ENCODE measurements at places on chromosomes 13 and 19.

- DNase-seq, result no peak
Measured at GRCh38 chr19:44752123-44752815, 3.8 kb downstream of the BCL3 start.

DNA sequence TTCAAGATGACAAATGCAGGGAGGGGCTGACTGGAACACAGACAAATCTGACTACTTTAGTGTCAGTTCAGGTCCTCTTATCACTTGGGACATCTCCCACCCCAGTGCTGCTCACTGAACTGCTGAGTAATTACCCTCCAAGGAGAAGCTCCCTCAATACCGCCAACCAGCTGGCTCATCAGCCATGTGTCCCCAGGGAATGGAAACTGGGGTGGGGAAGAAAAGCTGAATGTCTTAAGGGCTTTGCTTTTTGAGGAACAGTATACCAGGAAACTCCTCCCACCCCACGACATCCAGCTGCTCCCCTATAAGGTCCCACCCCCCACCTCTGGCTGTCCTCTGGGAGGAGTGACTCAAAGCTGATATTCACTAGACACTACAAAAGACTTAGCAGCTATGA is 2.0 kb downstream of the ZNF823 start:
- no peak for DNase-seq

DNA sequence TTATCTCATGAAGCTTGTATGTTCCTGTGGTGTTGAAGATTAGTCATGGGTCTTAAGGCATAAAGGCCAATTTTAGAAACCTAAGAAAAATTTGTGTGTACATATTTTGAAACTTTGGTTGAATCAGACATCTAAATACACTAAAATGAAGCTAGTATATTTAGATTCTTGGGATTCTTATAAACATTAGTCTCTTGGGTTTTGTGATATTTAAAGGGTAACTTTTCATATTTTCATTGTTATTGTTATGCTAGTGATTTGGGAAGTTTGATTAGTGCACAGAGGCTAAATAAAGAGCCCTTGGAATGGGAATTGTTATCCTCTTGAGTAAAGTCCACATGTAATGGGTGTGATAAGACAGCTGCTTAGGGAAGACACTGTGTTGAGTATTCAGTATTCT is 24.5 kb downstream of the UBA2 start:
- no peak for DNase-seq

GRCh38 chr13:78401873-78402707 is 201.3 kb downstream of the POU4F1 start:
- DNase-seq, result no peak

DNA sequence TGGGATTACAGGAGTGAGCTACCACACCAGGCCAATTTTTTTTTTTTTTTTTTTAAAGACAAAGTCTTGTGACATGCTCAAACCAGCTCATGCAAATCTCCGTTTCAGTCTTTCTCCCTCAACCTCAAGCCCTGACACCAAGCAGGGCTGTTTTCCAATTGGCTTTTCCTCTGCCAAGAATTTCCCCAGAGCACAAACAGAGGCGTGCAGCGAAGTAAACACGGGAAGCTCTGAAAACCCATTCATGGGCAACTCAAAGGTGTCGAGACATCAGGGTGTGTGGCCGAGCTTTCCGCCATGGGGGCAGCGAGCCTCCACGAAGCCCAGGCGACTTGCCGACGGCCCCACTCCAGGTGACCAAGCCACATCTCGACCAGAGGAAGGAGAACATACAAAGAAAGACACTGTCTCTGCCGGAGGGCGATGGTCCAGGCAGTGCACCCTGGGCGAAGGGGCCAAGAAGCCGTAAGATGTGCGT is 70.0 kb downstream of the INSR start:
- no peak for DNase-seq

DNA sequence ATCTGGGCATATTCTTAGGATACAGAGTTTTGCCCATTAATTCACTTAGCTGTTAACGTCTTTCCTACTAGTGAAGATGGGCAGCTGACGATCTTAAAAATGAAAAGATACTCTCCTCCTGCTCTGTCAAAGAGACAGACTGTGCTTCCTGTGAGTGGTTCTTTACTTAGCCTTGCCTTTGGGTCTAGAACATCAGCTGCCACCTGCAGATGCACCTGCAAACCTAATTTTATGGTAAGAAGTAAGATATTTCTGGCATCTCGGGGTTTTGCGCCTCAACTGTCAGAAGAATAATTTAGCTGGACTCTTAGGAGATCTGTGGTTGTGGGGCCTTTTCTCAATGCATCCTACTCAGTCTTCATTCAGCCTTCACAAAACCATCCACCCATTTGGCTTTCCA is 36.2 kb downstream of the TRPC4 start:
- no peak for DNase-seq

DNA sequence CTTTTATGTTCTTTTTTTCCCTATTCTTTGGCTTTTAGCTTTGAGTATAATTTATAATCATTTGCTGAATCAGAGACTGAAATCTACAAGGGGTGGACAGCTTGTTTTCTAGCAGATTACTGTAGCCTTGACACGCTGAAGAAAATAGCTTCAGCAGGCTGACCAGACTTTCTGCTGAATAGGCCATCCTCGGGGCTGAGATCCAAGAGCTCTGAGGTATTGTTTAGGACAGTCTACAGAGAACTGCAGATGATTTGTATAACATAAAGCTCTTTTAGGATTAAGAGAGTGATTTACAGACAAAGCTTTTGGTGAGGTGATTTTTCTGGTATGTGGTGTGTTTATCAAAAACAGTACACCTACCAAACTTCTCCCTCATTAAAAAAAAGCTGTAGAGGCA is 16.8 kb downstream of the POLR1D start:
- DNase-seq, result no peak

- no peak for DNase-seq
Measured at GRCh38 chr19:45103156-45103507, 10.2 kb downstream of the PPP1R37 start.

DNA sequence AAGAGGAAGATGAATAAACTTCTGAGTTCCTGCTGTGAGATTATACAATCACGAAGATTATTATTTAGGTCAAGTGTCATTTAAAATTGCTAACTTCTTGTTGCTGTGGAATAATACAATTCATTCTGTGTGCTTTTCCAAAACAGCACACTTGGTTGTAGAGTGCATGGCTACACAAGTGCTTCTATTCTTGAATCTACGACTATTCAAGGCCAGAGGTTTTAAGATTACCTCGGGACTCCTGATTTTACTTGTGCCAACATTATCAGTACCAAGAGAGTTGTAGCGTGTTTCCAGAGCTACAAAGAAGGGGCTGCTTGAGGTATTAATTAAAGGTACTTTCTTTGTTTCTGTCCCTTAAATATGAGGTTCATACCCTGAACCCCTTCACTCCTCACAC is 234.0 kb upstream of the PCDH9 start:
- DNase-seq, result no peak

GRCh38 chr13:103859952-103860351 is 793.7 kb upstream of the SLC10A2 start:
- no peak for DNase-seq

GRCh38 chr13:39209731-39210531 is 171.7 kb downstream of the NHLRC3 start:
- DNase-seq, result no peak

DNA sequence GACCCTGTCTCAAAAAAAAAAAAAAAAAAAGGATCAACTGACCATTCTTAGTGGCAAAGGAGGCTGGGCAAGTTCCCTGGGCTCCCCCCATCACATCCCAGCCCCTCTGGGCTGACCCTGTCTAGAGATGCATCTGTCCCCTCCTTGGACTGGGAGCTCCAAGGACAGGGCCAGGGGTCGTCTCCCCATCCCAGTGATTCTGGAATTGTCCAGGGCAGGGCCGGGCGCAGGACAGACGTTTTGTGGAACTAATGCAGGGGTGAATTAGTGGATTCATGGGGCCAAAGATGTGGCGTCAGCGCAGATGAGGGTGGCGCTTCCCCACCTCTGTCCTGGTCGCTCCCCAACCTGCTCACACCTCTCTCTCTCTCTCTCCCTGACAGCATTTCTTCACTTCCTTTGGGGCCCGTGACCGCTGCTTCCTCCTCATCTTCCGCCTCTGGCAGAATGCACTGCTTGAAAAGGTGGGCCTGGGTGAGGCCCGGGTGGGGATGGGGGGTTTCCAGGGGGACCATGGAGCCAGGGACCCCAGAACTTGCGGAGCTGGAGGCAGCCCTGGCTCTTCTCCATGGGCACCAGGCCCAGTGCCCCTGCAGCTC is 11.1 kb downstream of the GRAMD1A start:
- no peak for DNase-seq

DNA sequence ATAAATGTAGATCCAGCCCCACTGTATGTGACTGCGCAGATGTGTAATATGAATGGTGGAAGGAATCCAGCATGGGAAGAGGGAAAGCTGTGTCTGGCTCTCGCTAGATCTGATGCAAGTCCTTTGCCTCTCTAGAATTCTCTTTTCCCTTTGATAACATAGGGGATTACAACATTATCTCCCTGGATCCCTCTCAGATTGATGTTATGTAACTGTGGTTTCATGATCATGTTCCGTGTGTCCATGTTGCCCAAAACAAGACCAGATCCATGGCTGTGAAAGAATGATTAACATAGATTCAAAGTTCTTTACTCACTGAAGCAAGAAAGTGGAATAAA is 184.0 kb upstream of the UBL3 start:
- no peak for DNase-seq

DNA sequence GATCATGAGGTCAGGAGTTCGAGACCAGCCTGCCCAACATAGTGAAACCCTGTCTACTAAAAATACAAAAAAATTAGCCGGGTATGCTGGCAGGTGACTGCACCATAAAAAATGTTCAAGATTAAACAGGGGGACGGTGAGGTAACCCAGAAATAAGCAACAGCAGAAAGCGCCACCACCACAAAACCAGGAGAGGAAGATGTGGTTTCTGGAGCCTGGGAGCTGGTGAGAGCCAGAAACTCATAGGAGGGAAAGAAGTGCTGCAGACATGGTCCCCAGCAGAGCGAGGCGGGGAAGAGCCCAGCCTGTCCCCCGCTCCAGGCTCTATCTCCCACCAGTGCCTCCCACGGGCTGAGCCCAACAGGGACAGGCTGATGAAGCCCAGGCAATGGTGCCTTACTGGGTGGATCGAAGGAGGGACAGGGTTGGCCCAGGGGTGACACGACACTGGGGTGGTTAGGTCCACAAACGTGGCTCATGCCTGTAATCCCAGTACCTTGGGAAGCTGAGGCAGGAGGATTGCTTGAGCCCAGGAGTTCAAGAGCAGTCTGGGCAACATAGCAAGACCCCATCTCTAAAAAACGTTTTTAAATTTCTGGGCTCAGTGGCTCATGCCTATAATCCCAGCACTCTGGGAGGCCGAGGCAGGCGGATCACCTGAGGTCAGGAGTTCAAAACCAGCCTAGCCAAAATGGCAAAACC is 19.0 kb downstream of the SPC24 start:
- no peak for DNase-seq

- DNase-seq, result no peak
Measured at GRCh38 chr13:37163641-37164265, 58.3 kb upstream of the CSNK1A1L start.

DNA sequence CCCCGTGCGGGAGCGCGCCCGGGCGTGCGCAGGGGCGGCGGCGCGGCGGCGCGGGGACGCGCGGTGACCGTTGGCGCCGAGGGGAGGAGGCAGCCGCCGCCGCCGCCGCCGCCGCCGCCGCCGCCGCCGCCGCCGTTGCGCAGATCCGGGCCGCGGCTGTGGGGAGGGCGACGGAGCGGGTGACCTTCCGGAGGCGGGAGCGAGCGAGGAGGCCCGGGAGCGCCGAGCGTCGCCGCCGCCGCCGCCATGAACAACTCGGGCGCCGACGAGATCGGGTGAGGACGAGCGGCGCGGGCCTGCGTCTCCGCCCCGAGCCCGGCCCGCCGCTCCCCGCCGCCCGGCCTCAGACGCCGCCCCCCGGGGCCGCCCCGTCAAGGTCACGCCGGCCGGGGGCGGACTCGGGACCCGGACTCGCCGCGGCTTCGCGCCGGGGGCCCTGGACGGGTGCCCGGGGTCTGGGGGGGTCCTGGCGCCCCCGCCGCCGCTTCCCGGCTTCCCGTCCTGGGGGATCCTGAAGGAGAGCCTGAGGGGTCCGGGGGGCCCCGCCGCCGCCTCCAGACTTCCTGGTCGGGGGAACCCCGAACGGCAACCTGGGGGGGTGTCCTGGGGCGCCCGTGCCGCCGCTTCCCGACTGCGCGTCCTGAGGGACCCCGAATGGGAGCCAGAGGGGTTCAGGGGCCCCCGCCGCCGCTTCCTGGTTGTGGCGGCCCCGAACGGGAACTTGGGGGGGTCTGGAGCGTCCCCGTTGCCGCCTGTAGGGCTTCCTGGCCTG is at the start of gene DAZAP1:
DAZAP1 (plus strand) TSS at position 59 of the 772 bp plus-strand sequence; CDS start at position 247, 188 bp downstream.
- DNase-seq, result peak; percentile 82

DNA sequence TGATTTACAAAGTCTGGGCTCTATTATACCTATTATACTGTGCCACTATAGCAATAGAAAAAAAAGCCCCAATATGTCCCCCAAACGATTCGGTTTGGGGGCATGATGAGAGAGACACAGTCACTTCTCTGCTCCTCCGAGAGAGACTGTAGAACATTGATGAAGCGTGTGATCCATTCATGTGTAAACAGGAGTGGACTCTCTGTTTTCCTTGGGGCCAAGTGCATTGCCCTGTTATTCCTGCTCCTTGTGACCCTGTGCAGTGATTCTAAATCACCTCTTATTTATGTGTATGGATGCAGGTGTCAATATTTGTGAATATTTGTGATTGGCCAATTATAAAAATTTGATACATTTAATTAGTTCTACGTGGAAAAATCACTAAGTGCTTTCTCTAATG is 17.0 kb downstream of the F10 start:
- DNase-seq, result no peak

- DNase-seq, result no peak
Measured at GRCh38 chr13:99040536-99041131, 62.8 kb upstream of the DOCK9 start.

DNA sequence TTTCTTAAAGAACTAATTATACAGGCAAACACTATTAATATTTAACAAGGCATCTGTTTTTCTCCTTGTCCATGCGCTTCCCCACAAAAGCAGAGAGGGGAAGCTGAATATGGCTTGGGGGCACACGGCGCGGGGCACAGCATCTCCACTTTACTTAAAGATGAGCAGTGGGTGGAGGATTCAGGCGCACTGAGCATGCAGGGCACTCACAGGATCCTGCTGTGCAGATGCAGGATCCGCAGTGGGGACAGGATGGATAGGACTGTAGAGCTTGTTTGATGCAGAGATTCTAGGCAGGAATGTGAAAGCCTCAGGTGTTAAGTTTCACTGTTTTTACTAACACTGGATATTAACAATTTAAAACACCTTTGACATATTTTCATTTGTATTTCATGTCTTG is 43.3 kb downstream of the ATP11A start:
- no peak for DNase-seq

- DNase-seq, result no peak
Measured at GRCh38 chr19:56066152-56067023, 54.7 kb downstream of the ZNF787 start.

- DNase-seq, result no peak
Measured at GRCh38 chr13:46348961-46349360, 38.1 kb downstream of the RUBCNL start.

DNA sequence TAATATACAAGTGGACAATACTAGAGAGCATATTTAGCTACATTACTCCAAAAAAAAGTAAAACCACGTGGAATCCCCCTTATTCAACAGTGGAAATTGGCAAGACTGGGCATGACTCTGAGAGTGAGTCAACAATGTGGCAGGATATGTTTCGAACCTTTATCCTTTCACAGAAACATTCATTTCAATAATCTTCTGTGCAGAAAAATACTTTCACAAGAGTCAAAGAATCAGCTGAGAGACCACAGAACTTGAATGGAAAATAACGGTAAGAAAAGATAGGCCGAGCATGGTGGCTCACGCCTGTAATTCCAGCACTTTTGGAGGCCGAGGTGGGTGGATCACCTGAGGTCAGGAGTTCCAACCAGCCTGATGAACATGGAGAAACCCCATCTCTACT is 25.1 kb upstream of the CD70 start:
- DNase-seq, result no peak

- DNase-seq, result no peak
Measured at GRCh38 chr19:40928850-40929249, 46.8 kb upstream of the CYP2A7 start.
